ENCODE measurements at places on chromosomes 4 and X. TPM values are rescaled to one million over a fixed set of nuclear protein-coding genes. Genes with fewer than 3 reads are reported as not detected.

DCTD gene
- 87.7 TPM for total RNA-seq

TEX13C gene
- not detected for total RNA-seq

ERAS gene
- total RNA-seq: not detected

DMRTC1 gene
- not detected for total RNA-seq

TRPC5OS gene
- not detected for total RNA-seq

DHRSX gene
- total RNA-seq: 50.1 TPM

Measured in epithelial cell of alveolus of lung (primary cell).